Uterus (tissue), 4 donors: ENCODE measurements at places on chromosomes 4 and X. TPM values are rescaled to one million over a fixed set of nuclear protein-coding genes. Genes with fewer than 3 reads are reported as not detected.

- no peak for DNase-seq
Observed at GRCh38 chrX:110265661-110266060, 52.2 kb downstream of the AMMECR1 start.

- no peak for DNase-seq
Observed at GRCh38 chrX:9467751-9468150, 2.9 kb downstream of the TBL1X start.

GRCh38 chrX:97332963-97333362 is 449.3 kb downstream of the RPA4 start:
- DNase-seq: no peak

DNA sequence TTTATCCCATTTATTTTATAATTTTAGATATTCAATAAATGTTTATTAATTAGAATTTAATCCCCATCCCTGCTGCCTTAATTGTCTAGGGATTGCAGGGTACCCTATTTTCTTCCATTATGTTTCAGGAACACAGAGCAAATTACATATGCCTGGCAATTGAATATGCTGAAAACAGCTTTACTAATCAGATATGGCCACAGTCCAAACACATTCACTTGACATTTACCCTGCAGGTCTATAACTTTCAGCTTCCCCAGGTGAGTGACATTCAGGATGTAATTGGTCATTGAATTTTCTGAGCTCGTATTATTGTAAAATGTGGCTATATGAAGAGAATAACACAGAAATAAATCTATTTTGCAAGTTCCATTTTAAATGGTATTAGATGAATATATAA is 218.7 kb upstream of the NDST4 start:
- DNase-seq: no peak

DNA sequence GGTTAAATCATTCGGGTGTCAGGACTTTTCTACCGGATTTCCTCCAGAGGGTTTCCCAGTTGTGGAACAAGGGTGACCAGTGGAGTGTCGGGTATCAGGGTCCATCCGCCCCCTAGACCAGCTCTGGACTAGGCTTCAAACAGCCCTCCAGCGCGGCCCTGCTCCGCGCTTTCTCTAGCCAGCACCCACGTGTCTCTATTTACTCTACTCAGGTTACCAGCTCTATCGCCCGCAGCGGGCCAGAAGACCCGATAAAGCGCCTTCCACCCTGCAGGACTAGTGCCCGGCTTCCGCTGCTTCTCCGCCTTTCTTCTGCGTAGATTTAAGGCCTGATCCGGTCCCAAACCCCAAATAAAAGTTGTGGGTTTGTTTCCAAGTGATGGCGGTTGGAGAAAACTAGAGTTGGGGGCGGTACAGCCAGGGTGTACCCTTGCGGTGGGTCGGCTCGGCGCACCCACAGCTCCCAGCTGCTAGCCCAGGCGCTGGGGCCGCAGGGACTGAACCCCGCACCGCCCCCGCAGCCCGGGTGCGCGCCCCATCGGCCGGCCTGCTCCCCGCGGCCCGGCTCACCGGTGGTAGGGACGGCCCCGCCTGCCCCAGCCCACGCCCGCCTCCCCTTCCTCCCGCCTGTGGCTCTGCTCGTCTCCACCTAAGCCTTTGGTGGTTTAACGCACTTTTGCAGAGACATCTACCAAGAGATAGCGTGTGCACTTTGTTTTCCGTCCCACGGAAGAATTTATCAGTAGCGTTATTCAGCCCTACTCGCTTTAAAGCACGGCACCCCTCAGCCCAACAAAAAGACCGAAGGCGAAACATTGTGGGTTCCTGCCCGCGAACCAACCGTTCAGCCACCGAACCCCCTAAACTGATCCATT is 2.1 kb downstream of the LEF1 start:
- DNase-seq: no peak

DNA sequence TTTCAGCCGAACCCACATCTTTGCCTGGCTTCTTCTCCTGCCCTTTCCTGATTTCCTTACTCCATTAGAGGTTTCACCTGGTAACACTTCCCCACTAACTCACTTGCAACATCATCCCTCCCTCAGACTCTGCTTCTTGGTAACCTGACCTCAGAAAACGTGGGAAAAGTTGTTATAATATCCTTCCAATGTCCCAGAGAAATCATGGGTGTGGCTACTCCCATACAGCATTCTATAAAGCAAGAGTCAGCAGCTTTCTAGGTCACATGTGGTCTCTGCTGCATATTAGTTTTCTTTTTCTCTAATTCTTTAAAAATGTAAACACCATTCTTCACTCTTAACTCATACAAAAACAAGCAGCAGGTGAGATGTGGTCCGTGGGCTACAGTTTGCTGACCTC is 283.1 kb upstream of the MAOA start:
- no peak for DNase-seq

DNA sequence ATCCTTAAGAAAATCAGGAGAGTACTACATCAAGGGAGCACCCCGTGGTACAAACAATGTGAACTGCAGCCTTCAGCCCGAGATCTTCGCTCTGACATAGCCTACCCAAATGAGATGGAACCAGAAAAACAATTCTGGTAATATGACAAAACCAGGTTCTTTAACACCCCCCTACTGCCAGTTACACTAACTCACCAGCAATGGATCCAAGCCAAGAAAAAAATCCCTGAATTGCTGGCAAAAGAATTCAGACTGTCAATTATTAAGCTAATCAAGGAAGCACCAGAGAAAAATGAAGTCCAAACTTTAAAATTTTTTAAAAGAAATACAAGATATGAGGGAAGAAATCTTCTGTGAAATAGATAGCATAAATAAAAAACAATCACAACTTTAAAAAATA is 101.7 kb upstream of the KLF8 start:
- DNase-seq: no peak

DNA sequence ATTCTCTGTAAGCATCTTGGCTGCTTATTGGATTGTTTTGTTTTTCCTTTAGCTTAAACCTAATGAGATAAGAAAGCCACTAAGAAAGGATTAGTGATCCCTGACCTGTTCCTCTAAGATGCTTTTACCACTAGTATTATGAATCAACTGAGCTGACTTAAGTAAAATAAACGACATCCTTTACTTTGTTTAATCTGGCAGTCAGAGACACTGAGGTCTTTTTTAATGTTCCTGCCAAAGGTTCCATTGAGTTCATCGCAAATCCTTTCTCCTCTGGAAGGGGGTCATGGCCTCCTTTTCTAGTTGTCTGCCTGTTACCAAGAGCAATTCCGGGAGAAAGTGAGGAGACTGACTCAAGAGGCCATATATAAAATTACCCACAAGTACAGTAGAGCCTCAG is 1038.3 kb upstream of the SLIT2 start:
- no peak for DNase-seq

Gene CD38
- 0.26 TPM for total RNA-seq

Gene EDA2R
- not detected for total RNA-seq

Gene KLHL4
- 32.7 TPM for total RNA-seq

Gene RNF175
- total RNA-seq: 3.9 TPM
